Foreskin fibroblast (primary cell): ENCODE measurements at places on chromosomes 12 and 14.

- no peak for DNase-seq
Observed at GRCh38 chr14:59711080-59711479, 134.5 kb upstream of the CCDC175 start.

- no peak for DNase-seq
Observed at GRCh38 chr14:83556065-83556464, 1973.9 kb upstream of the FLRT2 start.

DNA sequence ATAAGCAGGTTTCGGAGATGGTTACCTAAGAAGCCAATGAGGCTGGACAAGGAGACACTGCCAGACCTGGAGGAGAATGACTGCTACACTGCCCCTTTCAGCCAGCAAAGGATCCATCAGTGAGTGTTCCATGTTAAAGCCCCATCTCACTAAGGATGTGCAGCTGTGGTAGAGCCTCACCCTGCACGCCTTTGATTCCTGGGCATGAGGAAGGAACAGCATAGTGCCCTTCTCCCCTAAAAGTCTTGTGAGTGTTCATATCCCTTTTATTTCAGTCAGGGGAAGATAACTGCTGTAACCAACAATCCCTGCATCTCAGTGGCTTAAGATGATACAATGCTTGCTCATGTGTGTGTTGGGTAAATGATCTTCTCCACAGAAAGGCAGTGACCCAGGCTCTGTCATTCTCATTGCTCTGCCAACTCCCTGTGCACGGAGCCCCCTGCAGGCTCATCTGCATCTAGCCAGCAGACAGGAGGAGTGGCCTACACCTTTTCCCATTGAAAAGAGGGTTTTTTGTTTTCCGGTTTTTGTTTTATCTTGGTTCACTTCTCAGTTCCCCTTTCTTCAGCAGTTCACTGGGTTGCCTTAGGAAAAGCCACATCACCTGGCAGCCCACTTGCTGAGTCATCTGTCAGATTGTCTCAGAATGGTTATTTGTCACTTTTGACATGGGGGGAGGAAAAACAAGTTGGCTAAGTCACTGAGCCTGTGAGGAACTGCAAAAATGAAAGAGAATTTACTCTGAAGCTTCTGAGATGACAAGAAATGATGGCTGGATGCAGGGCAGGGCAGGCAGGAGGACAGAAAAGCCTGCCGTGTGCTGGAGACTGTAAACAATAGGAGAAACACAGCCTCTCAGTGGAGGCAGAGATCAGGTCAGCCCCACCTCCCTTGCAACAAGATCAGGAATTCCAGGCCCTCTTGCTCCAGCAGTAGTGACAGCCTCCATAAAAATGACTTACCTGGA is 193.3 kb downstream of the ANO4 start:
- peak; percentile 66 for DNase-seq

- no peak for DNase-seq
Observed at GRCh38 chr12:56346675-56347074, 8.0 kb downstream of the IL23A start.

DNA sequence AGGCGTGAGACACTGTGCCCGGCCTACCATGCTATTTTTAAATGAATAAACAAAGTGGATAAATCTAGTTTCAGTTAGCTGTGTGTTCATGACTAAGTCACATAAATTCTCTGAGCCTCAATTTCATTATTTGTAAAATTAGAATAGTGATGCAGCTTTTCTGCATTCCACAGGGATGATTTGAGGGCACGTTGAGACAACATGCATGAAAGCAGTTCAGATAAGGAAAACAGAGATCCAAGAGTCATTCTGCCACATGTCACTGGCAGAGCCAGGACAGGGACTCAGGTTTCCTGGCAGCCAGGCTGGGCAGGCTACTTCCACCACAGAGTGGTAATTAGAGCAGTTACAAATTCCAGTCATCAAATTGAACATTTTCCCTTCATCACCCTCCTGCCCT is 2.9 kb upstream of the PPP4R4 start:
- peak; percentile 22 for DNase-seq

- DNase-seq: no peak
Observed at GRCh38 chr12:113422886-113423669, 898 bp downstream of the SDSL start.

DNA sequence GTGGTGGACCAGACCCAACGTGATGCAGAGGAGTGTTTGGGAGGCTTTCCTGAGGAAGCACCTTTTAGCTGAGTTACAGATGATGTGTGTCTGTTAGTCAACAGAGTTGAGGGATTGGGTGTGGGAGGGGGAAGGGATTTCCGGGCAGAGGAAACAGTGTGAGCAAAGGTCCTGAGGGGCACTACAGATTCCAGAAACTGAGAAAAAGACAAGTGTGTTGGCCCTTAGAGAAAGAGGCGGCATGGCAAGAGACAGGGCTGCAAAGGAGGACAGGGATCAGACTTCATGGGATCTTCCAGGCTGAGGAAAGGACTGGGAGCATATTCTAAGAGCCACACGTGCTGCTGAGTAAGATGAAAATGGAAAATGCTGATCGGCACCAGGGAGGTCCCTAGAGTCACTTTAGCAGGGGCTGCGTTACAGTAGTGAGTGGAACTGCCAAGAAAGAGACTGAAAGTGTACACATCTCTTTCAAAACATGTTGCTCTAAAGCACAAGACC is 9.4 kb upstream of the RPS6KL1 start:
- no peak for DNase-seq

DNA sequence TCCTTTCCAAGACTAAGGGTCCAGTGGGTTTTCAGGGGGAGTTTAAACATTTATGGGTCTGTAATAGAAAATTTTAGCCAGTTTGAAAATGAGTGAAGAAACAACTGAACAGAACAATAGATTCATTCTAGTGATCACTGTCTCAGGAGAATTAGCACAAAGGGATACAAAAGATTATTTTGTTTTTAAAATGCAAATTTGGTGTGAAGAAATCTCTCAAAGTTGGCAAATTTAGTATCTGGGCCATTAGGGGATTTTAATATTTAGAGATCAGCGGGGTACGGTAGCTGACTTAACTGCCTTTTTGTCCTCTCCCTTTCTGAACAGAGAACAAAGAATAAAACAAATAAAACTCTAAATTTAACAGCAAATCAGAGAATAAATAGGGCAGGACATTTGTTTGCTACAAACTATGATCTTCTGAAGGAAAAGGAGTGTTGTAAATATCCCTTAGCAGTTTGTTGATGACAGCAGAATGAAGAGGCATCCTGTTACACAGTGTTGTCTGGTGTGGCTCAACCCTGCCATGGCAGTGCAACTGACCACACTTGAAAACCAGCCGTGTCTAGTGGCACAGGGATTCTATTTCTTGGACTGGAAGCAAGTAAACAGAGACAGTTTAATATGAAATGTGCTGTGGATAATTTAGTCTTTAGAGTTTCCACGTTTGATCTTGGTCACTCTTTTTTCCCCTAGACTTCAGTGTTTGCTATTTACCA is 46.3 kb upstream of the LRTM2 start:
- peak; percentile 57 for DNase-seq

DNA sequence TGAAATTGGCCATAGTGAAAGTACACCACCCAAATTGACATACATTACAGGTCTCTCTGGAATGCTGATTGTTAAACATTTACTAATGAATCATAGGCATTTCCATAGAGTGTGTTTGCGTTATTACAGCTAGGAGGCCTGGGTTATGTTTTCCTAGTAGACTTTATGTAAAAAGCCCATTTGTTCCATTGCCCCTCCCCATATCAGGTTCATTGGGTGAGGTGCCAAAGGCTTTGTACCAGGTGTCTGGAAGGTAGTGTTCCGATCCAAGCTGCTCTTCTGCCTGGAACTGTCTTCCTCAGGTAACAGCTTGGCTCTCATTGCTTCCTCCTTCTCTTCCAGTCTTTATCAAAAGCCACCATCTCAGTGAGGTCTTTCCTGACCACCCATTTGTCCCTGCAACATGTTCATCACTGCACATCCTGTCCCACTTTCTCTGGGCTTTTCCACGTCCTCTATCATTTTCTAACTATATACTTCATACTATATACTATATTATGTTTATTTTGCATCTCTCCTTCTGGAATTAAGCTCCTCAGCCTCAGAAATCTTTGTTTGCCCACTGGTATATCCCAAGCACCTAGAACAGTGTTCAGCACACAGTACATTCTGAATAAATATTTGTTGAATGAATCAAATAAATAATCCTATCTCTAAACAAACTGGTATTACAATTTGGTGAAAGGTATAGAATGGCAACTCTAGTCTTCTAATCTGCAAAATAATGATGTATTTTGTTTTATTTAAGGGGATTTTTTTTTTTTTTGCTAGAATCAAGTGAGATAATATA is 252.3 kb downstream of the KTN1 start:
- peak; percentile 43 for DNase-seq

DNA sequence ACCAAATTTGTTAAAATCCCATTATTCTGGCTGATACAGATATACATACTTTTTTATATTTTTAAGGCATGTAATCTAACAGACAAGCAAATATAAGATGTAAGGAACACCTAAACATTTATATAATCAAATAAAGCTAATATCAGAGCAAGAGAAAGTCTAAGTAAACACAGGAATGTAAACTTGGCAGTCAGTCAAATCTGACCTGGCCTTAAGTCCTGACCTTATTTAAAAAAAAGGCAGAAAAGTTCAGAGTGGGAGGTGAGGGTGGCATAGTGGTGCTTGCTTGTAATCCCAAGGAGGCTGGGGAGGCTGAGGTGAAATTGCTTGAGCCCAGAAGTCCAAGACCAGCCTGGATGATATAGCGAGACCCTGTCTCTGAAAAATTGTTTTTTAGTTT is 152.6 kb downstream of the DERA start:
- no peak for DNase-seq

DNA sequence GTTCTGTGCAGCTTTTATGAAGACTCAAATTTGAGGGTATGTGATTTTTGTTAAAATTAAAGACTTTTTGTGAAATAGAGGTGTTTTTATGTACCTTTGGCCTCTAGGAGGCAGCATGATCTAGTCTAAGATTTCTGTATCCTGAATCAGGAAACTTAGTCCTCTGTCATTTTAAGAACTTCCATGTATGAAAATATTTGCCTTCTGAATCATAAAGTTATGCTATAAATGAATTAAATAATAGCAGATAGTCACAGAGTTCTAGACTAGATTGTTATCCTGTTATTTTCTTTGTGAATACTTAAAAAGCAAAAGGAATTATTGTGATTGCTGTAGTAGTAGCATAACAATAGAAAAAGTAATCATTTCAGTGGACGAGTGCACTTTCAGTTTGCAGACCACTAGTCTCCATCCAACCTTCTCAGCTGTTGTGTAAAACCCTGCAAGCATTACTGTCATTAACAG is 56.3 kb downstream of the FGD4 start:
- DNase-seq: peak; percentile 84

DNA sequence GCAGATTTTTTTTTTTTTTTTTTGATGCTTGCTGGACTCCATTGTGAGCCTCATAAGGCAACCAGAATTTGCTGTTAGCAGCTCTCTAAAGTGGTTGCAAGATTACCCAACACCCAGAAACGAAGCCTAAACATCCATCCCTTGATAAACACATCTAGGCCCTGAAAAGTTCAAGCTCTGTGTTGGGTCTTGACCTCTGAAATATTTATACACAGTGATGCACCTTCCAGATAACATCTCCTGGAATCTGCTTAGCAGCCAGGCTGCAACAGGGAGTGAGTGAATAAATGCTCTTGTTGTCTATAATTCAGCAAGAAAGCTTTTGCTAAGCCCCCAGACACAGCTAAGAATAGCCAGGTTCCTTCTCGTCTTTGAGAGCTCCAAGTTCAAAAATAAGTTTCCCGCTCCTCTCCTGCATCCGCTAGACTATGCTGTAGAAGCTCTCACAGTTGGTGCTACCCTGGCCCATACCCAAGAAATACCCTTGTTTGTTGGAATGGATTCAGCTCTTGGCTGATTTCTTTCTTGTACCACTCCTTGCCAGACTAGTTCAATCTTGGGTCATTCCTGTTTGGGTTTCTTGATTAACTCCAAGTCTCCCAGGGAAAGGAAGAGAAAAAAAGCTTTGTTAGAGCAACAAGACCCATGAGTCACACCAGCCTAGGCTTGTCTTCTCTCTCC is 610.6 kb upstream of the TBX3 start:
- no peak for DNase-seq

DNA sequence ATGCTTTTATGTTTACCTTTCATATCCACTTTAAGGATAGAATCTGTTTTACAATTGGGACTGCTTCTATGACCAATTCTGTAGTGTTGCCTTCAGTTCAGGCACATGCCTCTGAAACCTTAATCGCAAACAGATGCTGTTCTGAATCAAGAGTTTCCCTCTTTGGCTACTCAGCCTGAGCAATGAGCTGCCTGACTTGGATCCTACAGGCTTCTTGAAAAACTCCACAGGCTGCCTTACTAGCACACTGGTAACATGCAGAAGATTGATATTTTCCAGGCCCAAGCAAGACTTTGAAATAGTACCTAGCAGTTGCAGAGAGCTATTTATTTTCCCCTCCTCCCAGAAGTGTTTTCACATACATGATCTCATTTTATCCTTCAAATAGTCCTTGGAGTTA is 34.8 kb upstream of the PMCH start:
- DNase-seq: peak; percentile 80

- peak; percentile 67 for DNase-seq
Observed at GRCh38 chr12:96425951-96426350, 25.7 kb upstream of the CDK17 start.

- no peak for DNase-seq
Observed at GRCh38 chr12:118981285-118982211, at the start of gene SRRM4. SRRM4 (plus strand) TSS chr12:118981541; CDS start chr12:118981883, 342 bp downstream.

- DNase-seq: peak; percentile 96
Observed at GRCh38 chr12:124497658-124498057, 69.8 kb downstream of the NCOR2 start.

DNA sequence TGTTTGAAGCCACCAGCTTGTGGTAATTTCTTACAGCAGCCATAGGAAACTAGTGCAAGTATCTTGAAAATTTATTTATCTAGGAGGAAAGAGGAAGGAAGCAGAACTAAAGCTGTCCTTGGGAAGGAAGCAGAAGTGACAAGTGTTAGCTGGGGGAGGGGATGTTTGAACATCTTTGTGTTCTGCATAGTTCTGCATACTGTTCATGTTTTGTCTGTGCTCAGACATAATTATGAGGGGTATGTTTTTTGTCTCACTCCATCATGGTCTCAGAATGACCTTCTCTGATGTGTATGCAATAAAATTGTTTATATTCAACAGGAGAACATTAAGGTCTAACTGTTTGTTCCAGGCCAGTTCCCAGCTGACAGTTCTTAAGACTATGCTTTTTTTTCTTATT is 606.5 kb downstream of the GALC start:
- no peak for DNase-seq

DNA sequence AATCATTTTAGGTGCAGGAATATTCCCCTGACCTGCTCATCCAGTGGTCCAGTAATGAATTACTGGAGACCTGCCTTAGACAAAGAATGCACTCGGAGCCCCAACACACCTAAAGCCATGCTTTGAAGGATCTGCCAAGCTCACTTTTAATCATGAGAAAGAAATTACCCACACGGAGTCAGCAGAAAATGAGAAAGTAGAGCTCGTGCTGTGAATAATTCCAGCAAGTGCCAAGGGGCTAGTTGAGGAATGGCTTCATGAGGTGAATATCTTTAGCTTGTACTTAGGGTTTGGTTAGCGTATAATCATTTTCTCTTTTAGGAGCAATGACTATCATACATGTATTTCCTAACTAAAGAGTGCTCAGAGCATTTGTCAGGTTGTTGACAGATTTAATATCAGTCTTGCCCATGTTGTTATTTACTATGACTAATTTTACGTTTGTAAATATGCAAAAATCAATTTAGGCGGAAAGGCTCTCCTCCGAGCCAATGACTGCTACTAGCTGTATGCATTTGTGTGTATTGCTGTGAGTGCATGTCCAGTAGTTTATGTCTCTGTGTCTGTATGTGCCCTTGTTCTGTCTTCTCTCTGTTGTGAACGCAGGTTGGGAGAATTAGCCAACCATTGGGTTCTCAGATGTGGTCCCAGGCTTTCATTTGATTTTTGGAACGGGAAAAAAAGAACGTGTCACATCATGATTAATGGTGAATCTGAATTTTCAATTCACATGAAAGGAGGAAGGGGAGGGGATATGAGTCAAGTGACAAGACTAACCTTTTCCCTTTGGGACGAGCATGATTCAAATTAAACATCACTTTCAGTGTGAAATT is 98.4 kb downstream of the RMST start:
- DNase-seq: no peak
